ENCODE measurements at places on chromosomes 1 and 21. TPM values are rescaled to one million over a fixed set of nuclear protein-coding genes. Genes with fewer than 3 reads are reported as not detected.

Gene NBPF12
- polyA plus RNA-seq = 10.2 TPM

Gene HEATR1
- 7.4 TPM for polyA plus RNA-seq

Gene NBPF10
- 0.64 TPM for polyA plus RNA-seq

Gene UTS2
- not detected for polyA plus RNA-seq

Gene METTL18
- polyA plus RNA-seq = 29.2 TPM

Gene DIRAS3
- not detected for polyA plus RNA-seq

Gene MUTYH
- 21.1 TPM for polyA plus RNA-seq

Gene CHI3L2
- 14.4 TPM for polyA plus RNA-seq

Gene ADORA1
- polyA plus RNA-seq = not detected

Gene TXNIP
- polyA plus RNA-seq = 3,579 TPM

Gene C1orf74
- polyA plus RNA-seq = 0.78 TPM

Gene CRNN
- not detected for polyA plus RNA-seq

Gene FAM110D
- polyA plus RNA-seq = not detected

Gene WNT9A
- polyA plus RNA-seq = not detected

Gene C1orf141
- polyA plus RNA-seq = not detected

Gene SLFNL1
- polyA plus RNA-seq = 0.20 TPM

Gene BCL2L15
- polyA plus RNA-seq = not detected

Gene CFHR1
- not detected for polyA plus RNA-seq

Gene DDAH1
- 0.19 TPM for polyA plus RNA-seq

Gene NHLH1
- polyA plus RNA-seq = not detected

Gene NBPF19
- 3.3 TPM for polyA plus RNA-seq

Gene ADARB1
- 4.5 TPM for polyA plus RNA-seq

Gene ASCL5
- not detected for polyA plus RNA-seq

Gene EDARADD
- polyA plus RNA-seq = not detected

Gene FLG2
- not detected for polyA plus RNA-seq

Gene LCE1B
- polyA plus RNA-seq = not detected

Gene AMY1C
- polyA plus RNA-seq = not detected

Gene NFIA
- 0.93 TPM for polyA plus RNA-seq

Gene ETV3L
- not detected for polyA plus RNA-seq

Gene SLAMF9
- not detected for polyA plus RNA-seq

Gene FMO1
- polyA plus RNA-seq = not detected

Gene CHRM3
- polyA plus RNA-seq = not detected

Gene C1orf56
- 4.5 TPM for polyA plus RNA-seq

Gene LEFTY1
- polyA plus RNA-seq = not detected

Data from IgD-negative memory B cell (primary cell).